ENCODE measurements at places on chromosomes 1 and 21. TPM values are rescaled to one million over a fixed set of nuclear protein-coding genes. Genes with fewer than 3 reads are reported as not detected.

Gene IL22RA1
- total RNA-seq: not detected

GRCh38 chr1:180571060-180571831 lies 12.5 kb downstream of the OVAAL start:
- DNase-seq: no peak

- DNase-seq: peak; percentile 39
These were observed 376.3 kb upstream of the CAMK1G start for GRCh38 chr1:209207126-209207700.

DNA sequence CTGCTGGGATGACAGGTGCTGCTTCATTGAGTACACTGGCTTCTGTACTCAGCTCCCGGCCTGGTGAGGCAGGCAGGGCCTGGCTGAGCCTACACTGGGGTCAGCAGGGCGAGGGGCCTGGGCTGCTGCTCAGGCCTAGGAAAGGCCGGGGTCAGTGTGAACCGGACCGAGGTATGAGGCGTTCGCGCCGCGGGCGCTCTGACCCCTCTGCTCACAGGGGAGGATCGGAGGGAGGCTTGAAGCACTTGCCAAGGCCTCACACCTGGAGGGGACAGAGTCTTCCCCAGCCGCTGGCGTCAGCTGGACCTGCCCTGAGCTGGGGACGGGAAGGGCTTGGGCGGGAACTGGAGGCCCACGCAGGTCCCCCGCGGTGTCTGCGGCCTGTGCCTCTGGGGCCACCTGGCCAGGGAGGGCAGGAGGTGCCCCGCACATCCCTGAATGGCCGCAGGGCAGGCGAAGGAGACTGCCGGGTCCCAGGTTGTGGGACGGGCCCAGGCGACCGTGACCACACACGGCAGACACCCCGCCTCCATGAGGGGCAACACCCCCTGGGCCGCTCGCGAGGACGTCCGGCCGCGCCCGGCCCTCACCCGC lies 466 bp downstream of the PEX10 start:
- DNase-seq: no peak

DNA sequence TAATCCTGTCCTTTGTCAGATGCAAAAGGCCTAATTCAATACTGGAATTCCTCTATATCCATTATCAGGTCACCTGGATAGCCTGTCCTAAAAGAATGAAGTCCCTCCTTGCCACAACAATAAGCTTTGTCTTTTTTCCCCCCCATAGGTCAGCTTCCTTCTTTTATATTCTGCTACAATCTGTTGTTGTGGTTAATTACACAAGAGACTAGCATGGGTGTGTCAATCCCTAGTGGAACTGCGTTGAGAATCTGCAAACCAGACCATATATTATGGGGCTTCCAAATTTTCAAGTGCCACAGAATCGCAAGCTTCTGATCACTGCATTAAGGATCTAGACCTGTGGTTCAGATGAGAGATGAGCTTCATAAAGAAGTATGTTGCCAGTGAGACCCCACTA lies 349.6 kb downstream of the SMYD3 start:
- DNase-seq: no peak

GRCh38 chr1:59985911-59986515 lies 59.4 kb upstream of the CYP2J2 start:
- no peak for DNase-seq

Gene IRF6
- total RNA-seq: 0.41 TPM

GRCh38 chr1:165345502-165345901 lies 11.0 kb downstream of the LMX1A start:
- DNase-seq: no peak

Gene PLEKHA6
- total RNA-seq: 11.0 TPM

DNA sequence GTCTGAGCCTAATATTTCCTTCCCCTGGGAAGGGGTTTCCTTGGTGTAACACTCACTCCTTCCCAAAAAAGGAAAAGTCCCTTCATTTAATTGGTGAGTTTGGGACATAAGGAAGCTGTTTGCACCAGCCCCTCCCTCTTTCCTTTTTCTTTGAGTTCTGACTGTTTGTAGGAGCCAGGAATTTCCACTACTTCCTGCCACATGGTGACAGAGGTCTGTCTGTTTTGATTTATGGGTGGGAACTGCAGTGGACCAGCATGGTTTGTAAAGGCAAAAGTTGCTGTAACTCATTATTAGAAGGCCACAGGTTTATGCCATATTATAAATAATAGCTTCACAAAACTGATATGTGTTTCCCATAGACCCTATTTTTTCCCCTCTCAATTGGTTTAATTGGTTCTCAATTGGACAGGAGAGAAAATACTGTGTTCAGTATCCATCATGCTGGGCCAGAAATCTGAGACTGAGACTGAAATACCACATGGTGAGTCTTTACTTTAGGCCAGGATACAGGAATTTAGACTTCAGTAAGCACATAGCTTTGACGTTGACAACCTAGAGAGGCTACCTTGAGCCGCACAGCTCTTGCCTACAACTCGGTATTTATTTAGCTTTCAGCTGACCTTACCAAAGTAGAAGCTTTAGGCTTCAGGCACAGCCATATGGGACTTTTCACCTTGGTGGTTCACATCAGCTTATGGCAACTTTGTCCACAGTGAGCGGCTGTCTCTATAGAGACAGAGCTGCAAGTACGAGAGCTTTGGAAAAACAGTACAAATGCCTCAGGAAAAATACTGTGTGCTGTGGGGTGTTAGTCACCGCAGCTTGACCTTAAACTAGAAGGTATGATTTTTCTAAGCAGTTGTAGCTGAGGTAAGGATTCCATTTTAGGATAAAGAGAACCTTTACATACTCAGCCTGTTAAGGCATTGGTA lies 40.0 kb upstream of the RGS7 start:
- no peak for DNase-seq

- DNase-seq: no peak
These were observed 17.4 kb downstream of the WDR4 start for GRCh38 chr21:42861848-42862400.
